ENCODE measurements at places on chromosomes 4 and X.
A peak's percentile ranks its signal among the peaks of the same experiment; 100 is the strongest.

DNA sequence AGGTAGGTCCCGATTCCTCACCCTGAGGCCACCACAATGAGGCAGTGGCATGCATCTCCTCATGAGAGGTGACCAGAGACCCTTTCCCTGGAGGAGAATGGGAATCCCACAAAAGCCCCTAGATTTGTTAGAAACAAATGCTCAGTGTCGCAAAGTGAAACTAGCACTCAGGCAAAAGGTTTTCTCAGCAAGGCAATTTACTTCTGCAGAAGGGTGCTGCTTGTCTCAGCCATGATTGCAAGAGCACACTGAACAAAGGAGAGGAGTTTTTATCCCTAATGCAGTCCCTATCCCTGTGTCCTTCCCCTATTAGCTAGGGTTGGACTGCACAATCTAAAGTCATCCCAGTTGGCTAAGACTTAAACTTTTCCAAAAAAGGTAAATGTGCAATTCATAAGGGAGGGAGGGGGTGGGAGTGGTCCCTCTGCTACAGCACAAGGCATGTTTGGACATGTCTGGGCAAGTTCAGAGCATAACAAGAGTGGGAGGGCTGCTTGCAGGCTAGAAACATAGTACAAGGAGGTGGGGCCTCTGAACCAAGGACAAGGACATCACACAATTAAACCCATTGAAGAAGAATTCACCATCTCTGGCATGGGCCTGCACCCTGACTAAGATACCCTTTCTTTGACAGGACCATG lies 185.3 kb downstream of the CCNG2 start:
- no peak for DNase-seq

DNA sequence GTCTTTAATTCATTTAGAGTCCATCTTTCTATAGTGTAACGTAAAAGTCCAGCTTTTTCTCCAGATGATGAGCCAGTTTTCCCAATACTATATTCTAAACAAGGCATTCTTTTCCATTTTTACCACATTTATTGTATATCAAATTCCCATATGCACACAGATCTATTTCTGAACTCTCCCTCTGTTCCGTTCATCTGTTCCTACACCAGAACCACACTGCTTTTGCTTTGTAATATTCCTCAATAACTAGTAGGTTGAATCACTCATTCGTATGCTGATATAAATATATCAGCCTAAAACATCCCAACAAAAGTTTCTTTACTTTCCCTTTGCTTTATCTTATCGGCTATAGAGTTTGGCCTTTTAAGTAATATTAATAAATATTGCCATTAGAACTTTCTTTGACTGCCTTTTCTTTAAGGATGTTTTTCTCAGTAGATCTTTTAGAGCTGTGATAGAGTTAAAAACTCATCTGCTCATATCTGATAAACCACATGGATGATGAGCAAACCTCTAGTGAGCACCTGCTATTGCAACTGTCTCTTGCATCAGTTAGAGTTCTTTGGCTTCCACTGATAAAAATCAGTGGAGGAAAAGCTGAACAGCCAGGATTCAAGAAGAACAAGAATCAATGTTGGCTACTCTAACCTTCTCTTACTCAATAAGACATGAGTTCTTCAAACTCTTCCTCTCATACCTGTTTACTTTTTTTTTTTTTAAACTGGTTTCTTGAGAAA lies 13.1 kb upstream of the RPL34 start:
- DNase-seq, result no peak

DNA sequence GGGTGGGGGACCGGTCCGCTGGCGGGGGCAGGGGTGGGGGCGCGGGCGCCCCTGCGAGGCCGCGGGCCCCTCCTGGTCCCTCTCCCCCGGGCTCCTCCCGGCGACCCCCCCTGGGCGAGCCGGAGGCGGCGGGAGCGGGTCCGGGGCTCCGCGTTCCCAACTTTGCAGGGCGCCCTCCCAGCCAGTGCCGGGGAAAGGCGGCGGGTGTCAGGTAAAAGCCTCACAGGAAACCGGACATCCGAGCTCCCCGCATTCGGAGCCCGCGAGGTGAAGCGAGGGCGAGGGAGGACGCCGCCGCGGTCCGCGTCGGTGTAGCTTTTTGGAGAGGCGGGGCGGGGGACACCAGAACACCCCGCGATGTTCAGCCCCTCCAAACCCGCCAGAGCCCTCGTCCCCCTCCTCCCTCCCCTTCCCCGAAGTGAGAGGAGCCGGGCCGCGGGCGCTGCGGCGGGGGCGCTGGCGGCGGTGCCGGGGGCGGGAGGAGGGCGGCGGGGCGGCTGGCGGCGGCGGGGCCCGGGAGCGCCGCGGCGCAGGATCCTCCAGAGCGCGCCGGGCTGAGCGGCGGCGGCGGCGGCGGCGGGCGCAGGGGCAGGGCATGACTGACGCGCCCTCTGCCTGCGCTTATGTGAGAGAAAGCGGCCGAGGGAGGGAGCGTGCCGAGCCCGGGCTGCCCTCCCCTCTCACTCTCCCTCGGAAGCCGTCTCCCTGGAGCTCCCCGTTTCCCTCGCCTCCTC lies at the start of gene VEGFC:
Gene VEGFC, minus strand, starts transcription at position 597 of the 734 bp plus-strand sequence. CDS start 611 bp downstream, outside the sequence.
- DNase-seq, result peak; percentile 70

DNA sequence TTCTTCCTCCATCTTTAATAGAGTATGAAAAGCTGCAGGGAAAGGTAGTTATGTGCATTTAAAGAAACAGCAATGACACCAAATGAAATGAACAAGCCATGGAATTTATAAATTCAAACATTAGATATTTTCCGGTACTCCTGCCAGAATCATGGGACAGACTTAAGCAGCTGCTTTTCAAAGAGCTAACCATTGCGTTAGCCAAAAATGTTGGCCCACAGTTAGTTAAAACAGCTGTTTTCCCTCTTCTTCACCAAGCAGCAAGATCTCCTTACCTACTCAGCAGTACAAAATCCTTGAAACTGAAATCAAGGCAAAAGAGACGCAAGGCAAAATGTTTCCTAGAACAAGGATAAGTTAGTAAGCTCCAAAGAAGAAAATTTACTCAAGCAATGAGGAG lies 64.0 kb downstream of the MANBA start:
- DNase-seq, result no peak

GRCh38 chrX:2618516-2618915 lies 72.6 kb upstream of the CD99 start:
- DNase-seq, result no peak
